ENCODE measurements at places on chromosomes 11 and 22.
A peak's percentile ranks its signal among the peaks of the same experiment; 100 is the strongest.

DNA sequence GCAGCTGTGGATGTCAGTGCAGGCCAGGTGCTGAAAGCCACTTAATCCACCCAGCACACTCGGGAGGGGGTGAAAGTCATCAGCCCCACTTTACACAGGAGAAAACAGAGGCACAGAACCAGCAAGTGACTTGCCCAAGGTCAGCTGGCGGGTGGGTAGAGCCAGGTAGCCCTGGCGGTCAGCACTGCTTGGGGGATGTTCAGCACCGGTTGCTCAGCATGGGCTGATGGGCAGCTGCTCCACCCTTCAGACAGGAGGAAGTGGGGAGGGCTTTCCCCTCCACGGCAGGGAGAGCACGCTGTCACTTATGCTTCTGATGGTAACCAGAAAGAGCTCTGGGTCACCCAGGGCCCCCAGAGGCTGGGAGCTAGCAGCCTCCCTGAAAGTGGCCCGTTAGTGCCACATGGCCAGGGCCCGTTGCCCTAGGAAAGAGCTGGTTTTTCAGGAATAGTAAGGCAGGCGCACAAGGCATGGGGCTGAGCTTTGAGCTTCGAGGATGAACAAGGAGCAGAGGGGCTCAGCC lies 417.9 kb downstream of the CTTN start:
- no peak for DNase-seq

GRCh38 chr11:61110255-61111049 lies 8.2 kb downstream of the CD5 start:
- no peak for DNase-seq

GRCh38 chr22:49873228-49873940 lies 19.7 kb downstream of the ZBED4 start:
- DNase-seq, result no peak

DNA sequence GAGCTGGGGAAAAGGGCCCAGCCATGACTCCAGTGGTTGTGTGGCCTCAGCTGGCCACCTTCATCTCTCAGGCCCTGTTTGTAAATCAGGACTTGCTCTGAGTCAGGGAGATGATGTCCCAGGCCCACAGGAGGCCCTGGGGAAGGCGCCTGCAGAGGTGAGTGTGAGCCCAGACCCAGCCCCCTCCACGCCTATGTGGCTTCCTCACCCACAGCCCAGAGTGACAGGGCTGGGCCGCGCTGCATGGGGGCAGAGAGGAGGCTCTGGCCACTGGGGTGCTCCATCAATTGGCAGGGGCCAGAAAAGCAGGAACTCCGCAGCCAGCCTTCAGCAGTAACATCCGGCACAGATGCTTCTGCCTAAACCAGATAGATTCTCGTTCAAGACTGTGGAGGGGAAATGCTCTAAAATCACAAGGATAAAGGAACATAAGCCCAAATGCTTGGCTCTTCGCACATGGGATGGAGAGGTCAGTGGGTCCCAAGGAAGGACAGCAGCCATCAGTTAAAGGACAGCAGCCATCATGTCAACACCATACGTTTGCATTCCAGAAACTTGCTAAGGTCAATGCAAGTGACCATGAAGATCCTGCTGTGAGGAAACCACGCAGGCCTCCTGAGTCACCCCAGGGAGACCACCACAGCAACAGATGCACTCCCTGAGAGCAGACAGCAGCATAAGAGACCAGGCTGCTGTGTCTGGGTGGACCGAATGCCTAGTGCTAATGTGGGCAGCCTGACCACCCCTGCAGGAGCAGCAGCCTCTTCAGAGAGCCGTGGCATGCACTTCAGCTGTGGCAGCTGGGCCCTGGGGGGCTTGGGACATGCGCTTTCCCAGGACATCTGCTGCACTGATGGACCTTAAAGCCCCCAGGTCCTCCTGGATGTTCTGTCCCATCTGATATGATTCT lies 28.3 kb downstream of the OSBPL5 start:
- DNase-seq, result no peak

- no peak for DNase-seq
Measured at GRCh38 chr22:42773167-42773566, 52.5 kb upstream of the A4GALT start.

- no peak for DNase-seq
Measured at GRCh38 chr11:60860943-60861342, 5.2 kb upstream of the PTGDR2 start.

DNA sequence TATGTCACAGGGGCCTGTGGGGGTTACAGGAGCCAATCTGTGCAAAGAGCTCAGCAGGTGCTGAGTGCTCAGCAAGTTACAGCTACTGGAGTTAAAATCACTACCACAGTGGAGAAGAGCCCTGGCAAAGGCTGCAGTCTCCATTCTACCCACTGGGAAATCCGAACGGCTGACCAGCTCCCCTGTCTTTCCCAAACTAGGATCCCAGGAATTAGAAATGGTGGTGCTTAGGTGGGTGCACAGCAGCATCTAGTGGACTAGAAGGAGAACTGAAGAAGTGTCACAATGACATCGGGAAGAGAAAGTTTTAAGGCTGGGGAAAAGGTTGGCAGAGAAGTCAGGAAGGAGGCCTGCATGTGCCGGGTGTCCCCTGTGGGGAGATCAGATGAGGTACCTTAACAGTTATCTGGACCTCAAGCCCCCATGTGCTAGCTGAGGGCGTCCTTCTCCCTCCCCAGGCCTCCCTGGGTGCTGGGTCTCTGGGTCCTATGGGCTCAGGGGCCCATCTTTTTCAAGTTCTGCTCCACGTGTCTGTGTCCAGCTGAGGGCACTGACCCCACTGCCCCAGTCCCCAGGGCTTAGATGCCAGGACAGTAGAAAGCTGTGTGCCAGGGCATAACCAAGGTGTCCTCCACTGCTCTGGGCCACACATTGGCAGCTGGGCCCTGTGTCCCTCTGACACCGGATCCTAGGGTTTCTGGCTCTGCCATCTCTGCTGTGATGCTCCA lies 1.9 kb downstream of the PIWIL3 start:
- no peak for DNase-seq

DNA sequence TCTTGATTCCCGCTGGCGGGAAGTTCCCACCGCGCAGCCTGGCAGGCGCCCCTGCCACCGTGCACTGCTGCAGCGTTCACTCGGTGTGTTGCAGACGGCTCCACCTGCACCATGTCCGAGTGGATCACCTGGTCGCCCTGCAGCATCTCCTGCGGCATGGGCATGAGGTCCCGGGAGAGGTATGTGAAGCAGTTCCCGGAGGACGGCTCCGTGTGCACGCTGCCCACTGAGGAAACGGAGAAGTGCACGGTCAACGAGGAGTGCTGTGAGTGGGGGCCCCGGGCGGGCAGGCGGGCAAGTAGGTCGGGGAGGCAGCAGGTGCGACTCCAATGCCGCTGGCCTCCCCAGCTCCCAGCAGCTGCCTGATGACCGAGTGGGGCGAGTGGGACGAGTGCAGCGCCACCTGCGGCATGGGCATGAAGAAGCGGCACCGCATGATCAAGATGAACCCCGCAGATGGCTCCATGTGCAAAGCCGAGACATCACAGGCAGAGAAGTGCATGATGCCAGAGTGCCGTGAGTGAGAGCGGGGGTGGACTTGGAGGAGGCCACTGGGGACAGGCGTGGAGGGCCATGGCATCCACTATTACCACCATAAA lies 99.7 kb downstream of the RRAS2 start:
- no peak for DNase-seq

DNA sequence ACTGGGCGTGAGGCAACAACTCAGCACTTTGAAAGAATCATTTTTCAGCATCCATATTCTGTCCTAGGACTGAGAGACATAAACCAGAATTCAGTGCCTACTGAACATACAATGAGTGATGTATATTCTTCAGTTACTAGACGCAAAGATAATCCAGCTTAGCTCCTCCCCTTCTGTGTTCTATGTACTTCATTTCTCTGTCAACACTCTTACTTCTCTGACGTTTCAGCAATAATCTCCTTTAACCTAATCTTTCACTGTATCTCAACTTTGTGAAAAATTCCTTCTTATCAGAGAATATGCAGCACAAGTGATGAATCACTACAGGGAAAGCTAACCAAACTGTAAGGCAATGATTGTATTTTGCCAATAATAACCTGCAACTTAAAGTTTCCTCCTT lies 2.5 kb upstream of the OR51B5 start:
- no peak for DNase-seq

DNA sequence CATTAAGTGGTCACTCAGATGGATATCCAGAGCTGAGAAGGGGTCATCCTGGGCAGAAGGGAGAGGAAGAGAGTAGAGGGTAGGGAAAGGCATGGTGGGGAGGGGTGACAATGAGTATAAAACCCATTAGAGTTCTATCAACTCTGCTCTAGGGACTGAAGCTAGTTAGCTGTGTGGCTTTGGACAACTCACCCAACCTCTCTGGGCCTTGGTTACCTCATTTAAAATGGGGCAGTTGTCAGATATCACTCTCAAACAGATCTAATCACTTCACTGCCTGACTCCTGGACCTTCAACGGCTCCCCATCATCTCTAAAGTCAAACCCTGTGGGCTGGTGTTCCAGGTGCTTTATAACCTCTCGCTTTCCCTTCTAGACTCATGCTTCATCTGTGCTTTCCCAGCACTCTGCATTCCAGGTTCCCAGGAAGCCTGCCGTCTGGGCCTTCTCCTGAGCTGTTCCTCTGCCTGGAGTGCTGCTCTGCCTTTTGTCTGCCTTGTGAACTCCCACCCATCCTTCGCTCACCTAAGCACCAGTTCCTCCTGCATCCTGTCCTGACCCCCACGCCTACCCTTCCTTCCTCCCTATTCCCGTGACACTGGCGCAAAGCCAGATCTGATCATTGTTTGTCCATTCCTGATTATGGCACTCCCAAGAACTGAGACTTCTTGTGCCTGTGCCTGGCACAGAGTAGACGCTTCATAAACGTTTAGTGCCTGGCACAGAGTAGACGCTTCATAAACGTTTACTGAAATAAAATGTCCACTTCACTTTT lies 22.3 kb upstream of the KCNJ11 start:
- no peak for DNase-seq

GRCh38 chr22:47100646-47101200 lies 338.3 kb downstream of the TBC1D22A start:
- DNase-seq, result no peak

DNA sequence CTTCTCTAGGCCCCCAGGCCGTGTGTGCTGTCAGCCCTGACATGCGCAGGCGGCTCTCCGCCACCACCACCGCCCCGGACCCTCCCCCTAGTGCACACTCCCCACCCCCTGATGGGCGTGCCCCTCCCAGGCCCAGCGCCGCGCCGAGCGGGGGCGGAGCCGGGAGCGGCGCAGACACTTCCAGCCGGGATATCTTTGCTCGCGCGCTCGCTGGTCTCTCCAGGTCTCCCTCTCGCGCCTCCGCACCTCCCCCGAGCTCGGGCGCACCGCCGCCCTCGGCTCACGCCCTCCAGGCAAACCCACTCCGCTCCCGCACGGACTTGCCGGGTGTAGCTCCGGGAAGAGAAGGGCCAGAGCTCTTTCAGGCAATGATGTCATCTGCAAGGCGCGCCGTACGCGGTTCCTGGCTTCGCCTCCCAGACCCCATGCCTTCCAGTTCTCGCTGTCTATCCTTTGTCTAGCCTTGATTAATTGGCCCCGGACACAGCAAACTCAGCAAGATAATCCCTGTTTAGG lies at the start of gene SCN3B:
SCN3B (minus strand) TSS at position 59 of the 516 bp plus-strand sequence. CDS start 823 bp downstream, outside the sequence.
- peak; percentile 19 for DNase-seq

GRCh38 chr11:15539645-15540044 lies 424.9 kb downstream of the INSC start:
- DNase-seq, result no peak

DNA sequence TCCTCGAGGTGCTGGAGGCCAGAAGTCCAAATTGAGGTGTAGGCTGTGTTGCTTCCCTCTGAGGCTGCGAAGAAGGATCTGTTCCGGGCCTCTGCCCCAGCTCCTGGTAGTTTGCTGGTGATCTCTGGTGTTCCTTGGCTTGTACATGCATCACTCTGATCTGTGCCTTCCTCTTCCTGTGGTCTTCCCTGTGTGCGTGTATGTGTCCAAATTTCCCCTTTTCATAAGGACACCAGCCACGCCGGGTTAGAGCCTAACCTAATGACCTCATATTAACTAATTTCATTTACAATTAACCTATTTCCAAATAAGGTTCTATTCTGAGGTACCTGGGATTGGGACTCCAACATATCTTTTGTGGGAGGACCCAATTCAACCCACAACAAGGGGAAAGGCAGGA lies 21.5 kb downstream of the RIBC2 start:
- DNase-seq, result no peak

GRCh38 chr11:114277637-114278341 lies 18.4 kb upstream of the NNMT start:
- no peak for DNase-seq

DNA sequence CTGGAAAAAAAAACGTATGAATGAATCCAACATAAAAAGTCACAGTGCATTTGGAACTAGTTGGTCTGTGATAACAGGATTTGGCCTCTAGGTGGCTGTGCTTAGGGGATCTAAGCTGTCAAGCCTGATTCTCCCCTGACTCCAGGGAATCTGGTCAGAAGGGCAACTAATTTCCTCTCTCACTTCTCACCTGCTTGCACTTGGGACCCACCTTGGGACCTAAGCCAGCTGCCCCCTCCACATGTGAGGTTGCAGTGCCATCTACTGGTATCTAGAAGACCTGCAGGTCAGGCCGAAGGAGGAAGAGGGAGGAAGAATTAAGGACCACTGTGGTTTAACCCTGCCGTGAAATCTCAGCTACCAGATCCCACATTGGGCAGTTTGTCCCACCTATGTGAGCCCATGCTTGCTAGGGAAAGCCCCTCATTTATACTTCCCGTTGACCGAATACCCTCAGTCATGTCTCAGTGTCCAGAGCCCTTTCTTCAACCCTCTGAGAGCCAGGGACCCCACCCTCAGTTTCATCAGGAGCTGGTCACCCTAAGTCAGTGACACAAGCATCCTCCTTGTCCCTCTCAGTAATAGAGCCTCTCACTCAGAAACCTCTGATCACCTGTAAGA lies 33.2 kb upstream of the CAVIN3 start:
- peak; percentile 30 for DNase-seq

Data from stimulated activated CD4-positive, alpha-beta T cell treated with anti-CD3 and anti-CD28 coated beads, Interleukin-1b, Interleukin-23, amount 100 ng/mL, for 4 hours (primary cell).